ENCODE measurements at places on chromosomes 13 and 19.

DNA sequence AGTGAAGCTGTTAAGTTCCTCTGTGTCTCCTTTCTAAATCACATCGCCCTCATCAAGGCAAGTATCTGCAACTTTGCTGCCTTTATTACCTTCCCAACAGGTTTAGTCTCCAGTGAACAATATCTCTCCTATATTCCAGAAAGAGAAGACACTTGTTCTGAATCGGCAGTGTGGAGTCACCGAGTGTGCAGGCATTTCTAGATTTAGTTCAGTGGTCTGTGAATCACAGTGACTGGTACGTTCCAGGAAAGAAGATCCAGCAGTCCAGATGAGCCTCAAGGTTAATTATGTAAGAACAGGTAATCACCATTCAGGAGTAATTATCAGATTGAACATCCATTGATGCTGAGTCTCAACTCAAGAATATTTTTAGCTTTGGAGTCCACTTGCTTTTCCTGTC, 497.0 kb downstream of the FOXO1 start:
- DNase-seq, result no peak

- no peak for DNase-seq
Measured at GRCh38 chr19:40270362-40271089, 14.6 kb downstream of the AKT2 start.

- DNase-seq, result peak; percentile 6
Measured at GRCh38 chr19:38848299-38849146, 1.3 kb downstream of the HNRNPL start.

GRCh38 chr19:17424743-17425365, 5.0 kb downstream of the MVB12A start:
- DNase-seq, result peak; percentile 53

DNA sequence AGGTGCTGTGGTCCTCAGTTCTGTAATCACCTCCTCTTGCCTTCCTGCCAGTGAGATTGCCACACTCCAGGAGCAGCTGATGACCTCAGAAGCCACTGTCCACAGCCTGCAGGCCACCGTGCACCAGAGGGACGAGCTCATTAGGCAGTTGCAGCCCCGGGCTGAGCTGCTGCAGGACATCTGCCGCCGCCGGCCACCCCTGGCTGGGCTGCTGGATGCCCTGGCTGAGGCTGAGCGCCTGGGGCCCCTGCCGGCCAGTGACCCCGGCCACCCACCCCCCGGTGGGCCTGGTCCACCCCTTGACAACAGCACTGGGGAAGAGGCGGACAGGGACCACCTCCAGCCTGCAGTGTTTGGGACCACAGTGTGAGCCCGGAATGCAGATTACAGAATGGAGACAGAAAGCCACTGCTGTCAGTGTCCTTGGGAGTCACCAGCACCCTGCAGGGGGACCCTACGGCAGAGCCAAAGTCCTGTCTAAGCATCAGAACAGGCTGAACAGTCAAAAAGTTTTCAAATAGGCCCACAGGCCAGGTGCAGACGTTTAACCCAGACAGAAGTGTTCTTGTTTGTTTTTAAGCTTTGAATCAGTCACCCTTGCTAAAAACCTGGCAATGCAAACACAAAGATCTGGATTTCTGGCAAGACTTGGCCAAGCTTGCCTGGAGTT, 4.2 kb downstream of the VMAC start:
- DNase-seq, result no peak

DNA sequence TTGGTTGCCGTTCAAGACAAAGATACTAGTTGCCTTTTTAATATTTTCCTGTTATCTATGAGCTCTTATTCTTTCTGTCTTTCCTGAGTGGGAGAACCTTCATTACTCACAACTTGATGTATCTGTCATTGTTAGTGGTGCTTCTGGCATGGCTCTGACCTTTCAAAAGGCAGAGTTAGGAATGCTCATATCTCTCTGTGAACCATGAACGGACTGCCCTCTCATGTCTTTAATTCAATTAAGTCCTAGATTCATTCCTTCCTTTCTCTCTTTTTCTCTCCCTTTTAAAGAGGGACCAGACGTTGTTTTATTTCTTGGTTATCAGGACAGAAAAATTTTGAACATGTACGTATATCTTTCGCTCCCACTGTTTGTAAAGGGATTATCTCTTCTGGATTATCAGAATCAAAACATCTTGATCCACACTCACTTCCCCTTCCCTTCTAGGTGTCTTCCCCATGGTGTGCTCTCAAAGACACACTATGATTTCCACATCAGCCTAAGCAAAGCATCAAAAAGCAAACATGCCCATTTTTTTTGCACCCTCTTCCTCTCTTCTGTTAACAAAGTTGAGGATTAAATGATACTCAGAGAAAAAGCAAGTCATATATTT, 90.3 kb downstream of the LRCH1 start:
- no peak for DNase-seq
